ENCODE measurements at places on chromosomes 6 and 20.

- DNase-seq, result no peak
Measured at GRCh38 chr6:20313051-20313450, 88.6 kb upstream of the E2F3 start.

GRCh38 chr6:104799134-104799657, 60.5 kb downstream of the HACE1 start:
- no peak for DNase-seq

DNA sequence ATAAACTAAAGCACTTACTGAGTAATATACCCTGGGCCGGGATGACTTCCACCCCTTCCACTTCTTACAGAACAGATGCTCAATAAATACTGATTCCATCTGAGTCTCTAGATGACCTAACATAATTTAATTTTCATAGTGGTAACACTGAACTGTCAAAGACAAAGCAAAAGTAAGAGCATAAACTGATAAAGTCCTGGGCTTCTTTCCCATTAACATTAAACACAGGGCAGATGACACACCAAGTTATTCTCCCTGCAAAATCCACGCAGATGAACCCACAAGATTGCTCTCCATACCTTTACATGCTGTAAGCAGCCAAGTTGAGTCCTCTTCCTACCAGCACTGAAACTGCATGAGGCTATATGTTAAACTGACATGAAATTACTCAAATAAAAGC, 27.1 kb downstream of the AGPAT4 start:
- no peak for DNase-seq

DNA sequence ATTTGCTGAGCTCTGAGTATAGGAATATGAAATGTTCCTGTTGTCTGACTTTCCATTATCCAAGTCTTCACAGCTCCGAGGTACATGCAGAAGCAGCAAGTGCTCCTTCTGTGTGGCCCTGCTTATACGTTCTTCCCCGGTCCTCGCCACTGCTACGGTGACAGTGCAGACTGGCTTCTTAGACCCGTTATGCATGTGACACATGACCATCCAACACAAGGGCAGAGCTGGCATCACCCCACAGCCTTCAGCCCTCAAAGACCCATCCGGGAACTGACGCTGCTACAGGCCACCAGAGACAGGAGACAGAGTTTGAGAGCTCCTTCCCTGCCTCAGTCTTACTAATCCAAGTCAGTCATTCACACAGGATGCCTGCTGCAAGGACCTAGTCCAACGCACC, 70.4 kb downstream of the TRAM2 start:
- DNase-seq, result no peak

DNA sequence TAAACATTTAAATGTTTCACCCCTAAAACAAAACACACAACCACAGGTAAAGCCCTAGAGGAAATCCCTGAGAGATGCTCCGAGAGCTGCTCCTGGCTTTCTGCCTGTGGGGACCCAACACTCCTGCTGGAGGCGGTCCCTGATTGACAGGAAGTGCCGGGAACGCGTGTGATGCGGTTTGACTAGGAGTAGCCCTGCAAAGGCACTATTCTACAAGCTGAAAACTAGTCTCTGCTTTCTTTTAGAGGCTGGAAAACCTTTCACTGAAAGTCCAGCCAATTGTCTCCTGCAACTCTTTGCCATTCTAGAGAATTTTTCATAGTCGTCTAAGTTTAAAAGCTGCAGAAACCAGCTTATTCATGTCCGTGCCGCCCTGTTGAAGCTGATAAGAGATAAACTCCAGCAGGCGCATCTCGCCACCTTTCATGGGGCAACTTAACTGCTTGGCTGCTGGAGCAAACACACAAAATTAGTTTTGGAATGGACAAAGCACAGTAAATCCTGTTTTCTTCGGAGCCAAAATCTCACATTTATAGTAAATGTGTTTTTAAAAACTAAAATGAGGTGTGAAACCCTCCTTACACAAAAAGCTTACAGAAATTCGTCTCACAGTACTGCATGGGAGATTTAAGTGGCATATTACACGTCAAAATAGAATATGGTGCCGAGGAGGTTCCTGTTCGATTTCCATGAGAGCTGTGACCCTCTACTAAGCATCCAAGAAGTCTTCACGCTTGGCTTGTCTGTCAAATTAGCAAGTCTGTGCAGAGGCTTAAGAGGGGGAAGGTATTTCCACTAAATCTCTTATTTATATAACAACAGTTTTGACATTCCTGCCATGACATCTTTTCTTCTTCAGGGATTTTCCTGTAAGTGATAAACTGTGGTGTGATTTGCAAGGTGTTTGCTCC, 46.9 kb downstream of the DACT2 start:
- DNase-seq, result no peak

DNA sequence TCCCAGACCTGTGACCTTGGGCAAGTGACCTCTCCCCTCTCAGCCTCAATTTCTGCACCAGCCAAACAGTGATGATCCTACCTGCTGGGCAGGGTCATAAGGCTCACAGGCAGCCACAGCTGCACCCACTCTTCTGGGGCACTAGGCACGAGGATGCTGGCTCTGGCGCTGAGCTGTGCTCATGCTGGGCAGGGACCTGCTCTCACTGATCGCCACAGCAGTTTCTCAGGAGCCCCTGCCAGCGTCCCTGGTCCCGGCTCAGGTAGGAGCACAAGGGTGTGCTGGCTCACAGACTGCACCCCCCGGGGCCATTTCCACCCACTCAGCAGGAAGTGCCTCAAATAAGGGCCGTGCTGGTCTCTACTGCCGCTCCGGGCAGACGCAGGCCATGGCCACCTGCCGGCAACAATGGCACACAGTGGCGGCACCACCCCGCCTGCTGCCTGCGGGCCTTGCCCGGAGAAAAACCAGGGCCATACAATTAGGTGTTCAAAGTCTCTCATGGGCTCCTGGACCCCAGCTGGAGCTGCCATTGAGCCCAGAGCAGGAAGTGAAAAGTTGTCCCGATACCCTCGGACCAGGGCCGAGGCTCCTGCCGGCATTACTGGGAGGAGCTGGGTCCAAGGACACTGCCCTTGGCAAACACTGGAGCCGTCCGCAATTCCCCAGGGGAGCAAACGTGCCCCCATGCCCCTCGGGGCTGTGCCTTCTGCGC, 4.6 kb upstream of the CABLES2 start:
- no peak for DNase-seq

DNA sequence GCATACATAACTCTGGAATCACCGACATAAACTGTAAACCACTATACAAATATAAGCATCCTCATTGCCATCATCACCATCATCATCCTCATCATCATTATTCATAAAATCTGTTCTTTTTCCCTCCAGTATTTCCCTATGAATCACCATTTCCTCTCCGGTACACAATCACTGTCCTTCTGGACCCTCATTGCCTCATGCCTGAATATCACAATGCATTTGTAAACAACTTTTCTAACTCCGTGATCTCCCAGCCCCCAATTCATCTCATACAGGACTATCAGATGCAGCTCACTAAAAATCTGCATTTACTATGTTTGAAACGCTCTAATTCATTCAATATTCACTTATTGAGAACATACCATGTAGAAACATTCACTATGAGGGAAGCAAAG, 339.7 kb downstream of the TBC1D32 start:
- DNase-seq, result no peak

DNA sequence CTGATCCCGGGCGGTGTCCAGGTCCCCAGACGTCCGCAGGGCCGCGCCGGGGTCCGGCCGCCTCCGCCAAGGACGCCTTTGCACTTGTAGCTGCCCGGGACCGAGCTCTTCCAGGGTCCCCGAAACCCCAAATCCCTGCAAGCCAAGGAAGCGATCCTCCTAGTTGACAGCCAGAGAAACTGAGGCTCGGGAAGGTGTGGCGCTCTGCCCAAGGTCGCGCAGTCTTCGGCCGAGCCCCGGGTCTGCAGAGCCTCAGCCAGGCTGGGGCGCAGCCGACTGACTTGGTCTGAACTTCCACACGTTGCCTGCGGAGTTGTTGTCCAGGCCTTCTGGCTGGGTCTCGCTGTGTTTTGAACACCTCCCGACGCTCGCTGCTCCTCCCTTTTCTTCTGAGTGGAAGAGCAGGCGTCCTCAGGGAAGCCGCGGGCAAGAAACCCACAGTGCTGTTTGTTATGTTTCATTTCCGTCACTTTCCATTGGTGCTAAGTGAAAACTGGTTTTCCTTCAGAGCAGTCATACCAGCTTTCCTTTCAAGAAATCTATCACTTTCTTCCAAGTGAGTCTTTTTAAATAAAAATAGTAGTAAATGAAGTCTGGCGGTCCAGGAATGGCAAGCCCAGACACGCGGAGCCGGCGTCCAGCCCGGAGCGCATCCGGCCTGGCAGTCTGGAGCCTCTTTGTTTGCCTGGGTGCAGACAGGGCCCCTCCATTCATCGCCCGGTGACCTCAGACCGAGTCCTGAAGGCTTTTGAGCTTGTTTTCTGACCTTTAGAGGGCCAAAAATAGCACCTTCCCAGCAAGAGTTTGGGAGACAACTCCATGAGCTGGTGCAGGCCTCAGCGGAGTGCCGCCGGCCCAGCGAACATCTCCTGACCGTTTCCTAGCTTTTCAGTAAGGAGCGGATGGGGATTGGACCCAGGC, 698 bp downstream of the FAM210B start:
- peak; percentile 3 for DNase-seq

GRCh38 chr6:150233843-150234269, 91.0 kb downstream of the PPP1R14C start:
- DNase-seq, result no peak

DNA sequence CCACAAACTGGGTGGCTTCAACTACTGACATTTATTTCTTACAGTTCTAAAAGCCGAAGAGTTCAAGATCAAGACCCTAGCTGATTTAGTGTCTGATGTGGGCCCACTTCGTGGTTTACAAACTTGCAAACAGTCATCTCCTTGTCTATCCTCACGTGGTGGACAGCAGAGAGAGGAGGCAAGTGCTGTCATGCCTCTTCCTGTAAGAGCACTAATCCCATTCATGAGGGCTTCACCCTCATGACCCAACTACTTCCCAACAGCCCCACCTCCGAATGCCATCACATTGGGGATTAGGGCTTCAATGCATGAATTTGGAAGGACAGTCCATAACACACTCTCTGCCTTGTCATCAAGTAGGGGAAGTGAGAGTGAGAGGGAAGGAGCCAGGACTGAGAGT, 15.6 kb upstream of the ISM1 start:
- no peak for DNase-seq

DNA sequence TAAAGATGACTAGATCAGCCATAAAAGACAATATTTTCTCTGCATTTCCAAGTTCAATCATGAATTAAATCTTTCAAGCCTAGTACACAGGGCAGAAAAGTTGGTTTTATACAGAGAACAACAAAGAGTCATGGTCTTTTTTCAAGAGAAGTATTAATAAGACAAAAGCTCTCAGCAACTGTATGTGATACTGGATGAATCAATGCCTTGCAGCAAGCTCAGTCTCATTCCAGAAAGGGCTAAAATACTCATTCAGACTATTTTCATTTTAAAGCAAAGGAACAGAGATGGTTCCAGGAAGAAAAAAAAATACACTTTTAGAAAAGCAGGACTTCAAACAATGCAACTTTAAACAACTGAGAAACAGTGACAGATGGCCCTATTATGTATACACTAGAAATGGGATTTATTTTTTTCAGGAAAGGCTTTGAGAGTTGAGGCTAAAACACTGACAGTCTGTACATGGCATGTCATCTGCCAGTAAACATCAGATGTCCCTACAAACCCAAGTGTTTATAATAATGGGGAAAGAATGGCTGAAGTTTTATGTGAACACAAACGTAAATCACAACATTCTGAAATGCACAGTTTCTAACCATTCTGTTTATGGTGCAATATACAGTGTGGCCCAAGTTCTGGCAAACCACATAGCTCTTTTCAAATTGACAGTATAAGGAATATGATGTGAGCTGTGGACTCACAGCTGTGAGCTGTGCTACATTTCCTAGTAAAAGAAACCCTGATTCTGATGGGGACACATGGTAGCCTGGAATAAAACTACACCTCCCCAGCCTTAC, 114.3 kb upstream of the DST start:
- DNase-seq, result no peak

DNA sequence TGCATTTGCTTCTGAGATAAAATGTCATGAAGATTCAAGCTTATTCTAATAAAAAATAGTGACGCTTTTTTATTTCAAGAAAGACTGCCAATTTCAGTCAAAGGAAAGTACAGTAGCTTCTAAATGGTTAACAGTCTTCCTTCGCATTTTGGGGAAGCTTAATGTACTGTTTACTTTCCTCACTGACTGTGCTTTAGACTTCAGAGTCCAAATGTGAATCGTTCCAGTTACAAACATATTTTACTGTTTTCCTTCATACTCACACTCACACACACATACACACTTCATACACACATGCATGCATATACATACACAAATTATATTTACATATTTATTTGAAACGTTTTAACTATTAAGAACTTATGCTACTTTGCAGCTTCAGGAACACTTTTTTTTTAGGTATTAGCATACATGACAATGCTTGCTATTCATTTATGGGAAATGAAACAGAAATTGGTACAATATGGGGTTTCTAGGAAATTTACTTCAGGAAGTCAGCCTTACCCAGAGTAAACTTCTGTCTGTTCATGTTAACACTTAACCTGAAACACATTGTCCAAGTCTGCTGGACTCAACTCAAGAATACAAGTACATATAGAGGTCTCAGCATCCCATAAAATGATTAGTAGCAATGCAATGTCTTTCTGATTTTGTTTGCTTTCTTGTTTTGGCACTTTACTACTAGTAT, 145.4 kb downstream of the RPS12 start:
- no peak for DNase-seq

GRCh38 chr6:106197441-106197840, 111.3 kb downstream of the PRDM1 start:
- DNase-seq, result peak; percentile 48

DNA sequence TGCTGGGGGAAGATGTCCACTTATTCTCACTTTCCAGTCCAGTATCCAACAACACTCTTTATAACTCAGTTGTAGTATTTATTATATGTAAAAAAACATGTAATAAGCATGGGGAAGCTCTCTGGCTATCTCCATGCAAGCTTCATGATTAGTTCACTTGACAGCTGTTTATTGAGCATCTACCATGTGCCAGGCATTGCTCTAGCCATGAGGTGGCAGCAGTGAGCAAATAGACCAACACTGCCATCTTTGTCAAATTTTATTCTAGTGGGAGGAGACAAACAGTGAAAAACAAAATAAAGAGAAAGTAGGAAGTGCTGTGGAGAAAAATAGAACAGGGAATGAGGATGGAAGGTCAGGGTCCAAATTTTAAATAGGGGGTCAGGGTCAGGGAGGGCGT, 131.8 kb downstream of the CFAP61 start:
- no peak for DNase-seq

DNA sequence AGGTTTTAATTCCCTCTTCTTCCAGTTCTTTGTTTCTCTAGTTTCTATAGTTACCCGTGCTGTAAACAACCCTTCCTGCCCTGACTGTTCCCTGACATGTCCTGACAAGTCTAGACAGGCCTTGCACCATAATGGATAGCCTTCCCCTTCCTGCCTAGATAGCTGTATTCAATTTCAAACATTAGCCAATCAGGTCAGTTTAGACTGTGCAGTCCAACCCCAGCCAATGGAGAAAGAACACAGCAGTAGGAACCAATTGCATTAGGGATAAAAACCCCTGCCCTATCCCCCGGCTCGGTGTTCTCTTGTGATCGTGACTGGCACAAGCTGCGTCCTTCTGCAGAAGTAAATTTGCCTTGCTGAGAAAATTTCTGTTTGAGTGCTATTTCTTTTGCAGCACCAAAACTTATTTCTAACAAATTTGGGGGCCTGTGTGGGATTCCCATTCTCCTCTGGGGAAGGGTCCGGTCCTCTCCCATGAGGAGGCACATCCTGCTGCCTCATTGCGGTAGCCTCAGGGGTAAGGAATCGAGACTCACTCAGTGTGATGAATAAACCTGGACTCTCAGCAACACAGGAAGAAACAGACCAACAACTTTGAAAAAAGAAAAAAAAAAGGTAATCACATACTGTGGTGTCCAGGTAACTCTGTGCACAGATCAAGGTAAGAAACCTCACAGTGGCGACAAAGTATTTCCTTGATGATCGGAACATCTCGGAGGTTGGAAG, 248.7 kb upstream of the ECI2 start:
- DNase-seq, result no peak
